ENCODE measurements at places on chromosomes 12 and 14.

DNA sequence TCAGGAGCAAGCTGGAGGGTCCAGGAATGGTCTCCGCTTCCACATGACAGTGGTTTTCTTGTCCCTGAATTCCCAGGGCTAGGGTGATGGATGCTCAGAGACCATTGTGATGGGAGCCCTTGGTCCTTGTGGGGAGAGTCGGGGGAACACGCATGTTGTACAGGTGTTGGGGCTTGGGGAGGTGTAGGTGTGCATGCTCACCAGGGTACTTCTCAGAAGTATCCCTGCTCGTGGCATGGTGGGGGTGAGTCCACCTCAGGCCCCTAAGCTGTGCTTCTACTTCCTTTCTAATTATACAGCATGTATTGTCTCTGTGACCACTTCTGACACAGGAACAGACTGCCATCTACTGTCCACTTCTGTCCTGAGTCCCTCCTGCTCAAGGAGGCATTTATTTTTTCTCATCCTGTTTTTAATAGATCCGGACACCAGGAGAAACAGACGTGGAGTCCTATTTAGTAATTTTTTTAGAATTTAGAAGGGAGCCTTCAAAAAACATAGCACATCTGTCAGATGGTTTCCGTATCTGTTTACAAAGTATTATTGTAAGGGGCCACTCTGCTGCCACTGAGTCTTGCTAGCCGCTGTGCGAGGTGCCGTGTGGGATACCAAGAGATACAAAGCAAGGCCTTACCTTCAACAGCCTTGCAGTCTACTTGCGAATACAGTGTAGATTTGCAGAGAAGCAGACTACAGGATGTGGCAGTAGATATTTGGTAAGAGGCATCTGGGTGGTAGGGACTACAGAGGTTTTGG is 10.5 kb downstream of the NTF3 start:
- no peak for DNase-seq

DNA sequence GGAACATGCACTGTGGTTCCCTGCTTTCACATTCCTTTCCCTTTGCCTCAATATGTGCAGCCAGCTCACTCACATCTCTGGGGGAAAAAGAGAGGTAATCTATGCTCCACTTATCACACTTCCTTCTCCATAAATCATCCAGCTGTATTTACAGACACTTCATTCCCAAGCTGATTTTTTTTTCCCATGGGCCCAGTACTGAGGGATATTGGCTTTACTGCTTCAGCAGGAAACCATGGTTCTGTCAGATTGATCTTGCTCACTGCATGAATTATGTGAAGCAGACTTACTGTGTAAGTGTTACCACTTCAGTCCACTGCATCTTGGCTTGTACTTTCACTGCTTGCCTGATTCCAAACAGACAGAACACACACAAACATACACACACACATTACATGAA is 555.6 kb downstream of the CCER1 start:
- no peak for DNase-seq

GRCh38 chr12:29754235-29755189 is 29.2 kb downstream of the TMTC1 start:
- DNase-seq, result no peak

DNA sequence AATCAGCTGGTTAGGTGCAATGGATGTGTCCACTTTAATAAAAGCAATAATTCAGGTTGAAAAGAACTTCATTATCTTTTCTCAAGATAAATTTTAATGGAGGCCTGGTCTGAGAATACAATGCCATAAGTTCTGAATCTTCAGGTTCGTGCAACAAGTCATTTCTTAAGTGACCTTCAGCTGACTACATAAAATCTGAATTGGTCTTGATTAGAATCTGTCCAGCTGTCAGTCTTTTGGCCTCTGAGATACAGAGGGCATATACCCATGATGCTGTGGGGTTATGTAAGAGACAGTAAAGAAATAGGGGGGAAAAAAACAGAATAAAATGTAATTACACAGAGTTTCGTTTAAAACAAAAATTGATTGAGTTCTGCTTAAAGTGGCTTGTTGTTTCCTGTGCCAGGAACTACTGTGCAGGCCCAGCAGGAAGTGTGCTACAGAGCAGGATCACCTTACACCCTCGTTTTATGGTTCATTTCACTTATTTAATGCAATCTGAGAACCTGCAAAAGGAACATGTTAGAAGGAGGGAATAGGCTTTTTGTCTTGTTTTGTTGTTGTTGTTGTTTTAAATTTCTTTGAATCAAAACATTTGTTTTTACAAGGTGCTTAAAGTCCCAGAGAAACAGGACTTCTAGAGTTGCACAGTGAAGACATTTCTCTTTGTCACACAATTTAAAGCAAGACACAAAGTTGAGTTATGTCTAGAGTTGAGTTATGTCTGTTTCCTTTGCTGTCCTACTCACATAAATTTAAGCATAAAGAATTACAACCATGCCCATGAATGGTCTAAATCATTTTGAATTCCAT is 64.2 kb downstream of the LGR5 start:
- DNase-seq, result no peak

DNA sequence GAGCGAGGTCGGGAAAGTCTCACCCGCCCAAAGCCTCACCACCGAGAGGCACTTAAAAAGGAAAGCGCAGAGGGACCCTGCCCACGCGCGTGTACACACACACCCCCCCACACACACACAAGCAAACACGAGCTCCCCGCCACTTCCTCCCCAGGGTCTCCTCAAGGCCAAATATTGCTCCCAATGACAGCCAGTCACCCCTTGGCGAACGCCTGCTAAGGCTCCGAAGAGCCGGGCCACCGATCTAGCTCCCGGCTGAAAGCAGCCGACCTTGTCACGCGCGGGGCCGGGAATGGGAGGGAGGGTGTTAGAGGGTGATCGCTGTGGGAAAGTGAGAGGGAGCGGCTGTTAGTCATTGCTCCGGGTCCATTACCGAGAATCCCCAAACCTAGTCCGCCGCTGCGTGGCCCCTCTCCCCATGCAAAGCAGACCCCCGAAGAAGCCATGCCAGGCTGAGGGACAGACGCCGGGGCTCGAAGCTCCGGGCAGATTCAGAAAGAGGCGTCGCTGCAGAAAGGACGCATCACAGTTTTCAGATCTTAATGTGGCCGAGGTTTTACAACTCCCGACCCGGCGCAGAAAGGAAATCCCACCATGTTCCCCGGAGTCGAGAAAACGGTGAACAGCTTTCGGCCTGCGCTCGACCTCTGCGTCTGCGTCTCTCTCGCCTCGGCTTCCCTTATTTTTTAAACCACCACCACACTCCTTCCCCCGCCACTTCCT is 2.6 kb downstream of the BMP4 start:
- no peak for DNase-seq

DNA sequence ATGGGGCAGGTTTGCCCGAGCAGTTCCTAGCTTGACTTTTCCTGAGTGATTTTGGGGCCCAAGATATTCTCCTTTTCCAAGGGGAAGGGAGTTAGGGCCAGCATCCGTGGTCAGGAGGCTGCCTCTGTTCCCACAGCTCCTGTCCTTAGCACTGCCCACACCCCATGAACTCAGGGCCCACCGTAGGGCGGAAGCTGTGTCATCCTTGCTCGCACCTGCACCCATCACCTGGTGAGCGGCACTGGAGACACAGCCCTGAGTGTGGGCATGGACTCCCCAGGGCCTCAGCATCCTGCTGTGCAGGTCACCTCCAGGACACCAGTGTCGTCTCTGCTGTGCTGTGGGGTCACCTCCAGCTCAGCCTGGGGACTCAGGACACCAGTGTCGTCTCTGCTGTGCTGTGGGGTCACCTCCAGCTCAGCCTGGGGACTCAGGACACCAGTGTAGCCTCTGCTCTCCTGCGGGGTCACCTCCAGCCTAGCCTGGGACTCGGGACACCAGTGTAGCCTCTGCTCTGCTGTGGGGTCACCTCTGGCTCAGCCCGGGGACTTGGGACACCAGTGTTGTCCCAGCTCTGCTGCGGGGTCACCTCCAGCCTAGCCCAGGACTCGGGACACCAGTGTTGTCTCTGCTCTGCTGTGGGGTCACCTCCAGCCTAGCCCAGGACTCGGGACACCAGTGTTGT is 322.9 kb downstream of the ADGRD1 start:
- DNase-seq, result no peak

GRCh38 chr12:49821373-49822287 is 6.6 kb downstream of the NCKAP5L start:
- no peak for DNase-seq

GRCh38 chr12:109998904-109999648 is at the start of gene ANKRD13A:
Gene ANKRD13A (plus strand): TSS chr12:109999430. CDS start chr12:109999689, 259 bp downstream.
- DNase-seq, result peak; percentile 77

GRCh38 chr14:68865542-68865941 is 72.7 kb upstream of the ZFP36L1 start:
- no peak for DNase-seq

DNA sequence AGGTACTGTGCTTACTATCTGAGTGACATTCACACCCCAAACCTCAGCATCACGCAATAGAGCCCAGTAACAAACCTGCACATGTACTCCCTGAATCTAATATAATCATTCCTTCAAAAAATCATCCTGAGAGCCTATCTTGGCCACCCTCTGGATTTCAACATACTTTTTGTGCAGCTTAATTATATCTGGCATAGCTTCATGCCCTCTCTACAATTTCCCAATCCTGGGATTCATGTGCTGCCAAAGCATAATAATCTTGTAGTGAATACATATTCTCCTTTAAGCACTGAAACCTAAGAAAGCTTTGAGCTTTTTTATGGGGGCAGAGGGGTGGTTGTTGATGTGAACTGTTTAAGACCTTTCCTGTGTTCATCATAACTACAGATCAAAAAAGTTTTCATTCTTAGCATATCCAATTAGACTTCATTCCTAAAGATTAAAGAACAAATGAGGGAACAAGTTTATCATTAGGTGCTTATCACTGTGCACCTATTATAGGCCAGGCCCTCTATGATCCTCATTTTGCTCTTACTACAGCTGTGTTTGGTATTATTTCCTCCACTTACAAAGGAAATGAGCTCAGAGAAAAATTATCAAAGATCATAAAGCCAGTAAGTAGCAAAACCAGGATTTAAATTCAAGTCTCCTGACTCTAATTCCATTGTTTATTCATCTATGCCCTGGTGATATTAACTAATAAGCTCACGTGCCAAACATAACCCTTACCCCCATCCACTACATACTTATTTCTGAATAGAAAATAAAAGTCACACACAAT is 51.2 kb downstream of the SINHCAF start:
- DNase-seq, result no peak

- DNase-seq, result no peak
Measured at GRCh38 chr12:97716356-97716755, 253.8 kb downstream of the RMST start.

- DNase-seq, result no peak
Measured at GRCh38 chr14:103825101-103825500, 22.3 kb downstream of the PPP1R13B start.

DNA sequence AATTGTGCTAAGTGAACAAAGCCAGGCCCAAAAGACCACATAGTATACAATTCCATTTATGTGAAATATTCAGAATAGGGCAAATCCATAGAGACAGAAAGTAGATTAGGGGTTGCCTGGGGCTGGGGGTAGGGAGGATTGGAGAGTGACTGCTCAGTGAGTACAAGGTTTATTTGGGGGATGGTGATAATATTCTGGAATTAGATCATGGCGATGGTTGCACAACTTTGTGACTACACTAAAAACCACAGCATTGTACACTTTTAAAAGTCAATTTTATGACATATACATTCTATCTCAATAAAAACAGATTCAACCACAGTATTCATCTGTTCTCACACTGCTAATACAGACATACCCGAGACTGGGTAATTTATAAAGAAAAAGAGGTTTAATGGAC is 68.7 kb upstream of the MAP1LC3B2 start:
- no peak for DNase-seq

DNA sequence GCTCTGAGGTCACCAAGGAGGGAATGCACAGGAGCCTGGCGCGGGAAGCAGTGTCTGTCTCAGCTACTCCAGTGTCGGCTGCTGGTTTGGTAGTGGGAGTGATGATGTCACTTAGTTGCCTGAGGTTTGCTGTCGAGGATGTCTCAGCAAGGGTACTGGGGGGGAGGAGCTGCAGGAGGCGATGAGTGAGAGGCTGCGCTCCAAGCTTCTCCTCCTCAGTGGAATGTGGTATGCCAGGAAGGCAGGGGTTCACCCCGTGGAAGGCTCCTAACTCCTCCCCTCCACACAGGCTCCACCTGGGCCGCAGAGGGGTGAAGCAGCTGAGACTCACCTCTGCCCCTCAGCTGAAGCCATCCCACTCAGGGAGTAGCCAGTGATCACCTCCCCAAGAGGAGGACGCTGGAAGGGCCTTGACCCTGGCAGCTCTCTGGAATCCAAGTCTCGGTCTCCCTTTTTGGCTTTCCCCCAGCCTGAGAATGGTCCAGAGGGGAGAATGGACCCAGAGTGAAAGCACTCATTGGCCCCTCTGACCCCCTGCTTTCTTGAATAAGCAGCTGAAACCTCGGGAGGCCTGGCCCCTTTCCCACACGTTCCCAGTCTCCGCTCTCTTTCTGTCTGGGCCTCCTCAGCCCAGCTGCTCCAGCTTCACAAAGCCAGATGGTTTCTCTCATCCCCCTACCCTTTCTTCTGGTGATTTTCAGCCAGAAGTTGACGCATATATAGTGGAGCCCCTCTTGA is 178.9 kb upstream of the FKBP4 start:
- DNase-seq, result no peak

GRCh38 chr12:57604454-57604991 is at the start of gene DTX3:
Gene DTX3 (plus strand): TSS chr12:57604824. CDS start chr12:57606518, 1,694 bp downstream.
- DNase-seq, result no peak

DNA sequence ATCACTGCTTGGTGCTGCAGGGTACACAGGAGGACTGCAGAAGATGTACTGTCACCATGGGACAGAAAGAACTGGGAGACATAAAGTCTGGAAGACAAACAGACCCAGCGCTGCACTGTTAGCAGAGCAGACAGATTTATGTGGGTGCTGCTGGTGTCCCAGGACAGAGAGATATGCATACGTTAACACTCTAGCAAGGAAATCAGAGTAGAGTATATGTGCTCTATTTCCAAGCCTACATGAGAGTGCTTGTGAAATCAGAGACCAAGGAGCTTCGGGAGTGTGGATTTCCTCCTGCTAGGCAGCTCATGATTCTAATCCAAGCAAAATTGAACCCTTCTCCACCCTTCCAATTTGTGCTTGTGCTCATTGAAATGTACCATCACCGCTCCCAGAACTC is 416.5 kb downstream of the VRK1 start:
- DNase-seq, result no peak

DNA sequence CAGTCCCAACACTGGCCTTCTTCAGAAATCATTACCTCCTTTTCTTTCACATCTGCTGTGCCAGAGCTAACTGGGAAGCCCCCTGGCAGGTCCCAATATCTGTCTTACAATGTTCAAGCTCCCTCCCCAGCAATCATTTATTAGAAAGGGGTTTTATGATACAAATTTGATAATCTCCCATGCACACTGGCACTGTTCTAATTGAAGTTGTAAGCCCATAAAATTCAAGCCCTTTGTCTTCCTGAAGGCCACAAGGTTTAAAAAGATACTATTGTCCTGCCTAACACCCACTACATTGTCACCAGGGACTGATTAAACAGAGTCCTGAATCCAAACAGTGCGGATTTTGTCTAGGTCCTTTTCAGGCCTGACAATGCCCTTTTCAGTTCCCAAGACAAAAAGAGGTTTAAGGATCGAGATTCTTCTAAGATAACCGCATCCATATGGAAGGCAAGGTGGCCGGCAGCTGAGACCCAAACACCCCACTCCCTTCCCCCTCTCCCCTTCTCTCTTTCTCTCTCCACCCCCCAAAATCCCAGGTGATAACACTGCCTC is 3.3 kb downstream of the NKX2-8 start:
- no peak for DNase-seq

GRCh38 chr14:28931999-28932398 is 165.4 kb downstream of the FOXG1 start:
- DNase-seq, result no peak

- DNase-seq, result peak; percentile 61
Measured at GRCh38 chr12:49188201-49188915, 522 bp downstream of the TUBA1A start.

Data from activated CD8-positive, alpha-beta memory T cell treated with anti-CD3 and anti-CD28 coated beads for 1 hour (primary cell).